ENCODE measurements at places on chromosomes 5 and 9.

- no peak for DNase-seq
Measured at GRCh38 chr5:51028394-51028793, 354.9 kb upstream of the ISL1 start.

- no peak for DNase-seq
Measured at GRCh38 chr5:15064396-15064795, 192.8 kb upstream of the ANKH start.

DNA sequence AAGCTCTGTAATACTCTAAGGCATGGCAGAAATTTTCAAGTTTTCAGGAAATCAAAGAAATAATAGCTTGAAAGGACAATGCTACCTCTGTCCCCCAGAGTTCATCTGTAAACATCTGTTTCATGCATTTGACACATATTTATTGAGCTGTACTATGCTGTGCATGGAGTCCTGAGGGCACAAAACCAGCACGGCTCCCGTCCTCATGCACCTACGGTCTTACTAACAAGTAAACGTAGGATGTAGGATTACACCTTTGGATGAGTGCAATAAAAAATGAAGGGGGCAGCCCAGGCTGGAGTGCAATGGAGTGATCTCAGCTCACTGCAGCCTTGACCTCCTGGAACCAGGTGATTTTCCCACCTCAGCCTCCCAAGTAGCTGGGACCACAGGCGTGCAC is 81.9 kb downstream of the SPTLC1 start:
- no peak for DNase-seq

- no peak for DNase-seq
Measured at GRCh38 chr5:83924171-83924570, 203.5 kb upstream of the HAPLN1 start.
